Fibroblast of the aortic adventitia (primary cell): ENCODE measurements at places on chromosomes 6 and 20. TPM values are rescaled to one million over a fixed set of nuclear protein-coding genes. Genes with fewer than 3 reads are reported as not detected.
A peak's percentile ranks its signal among the peaks of the same experiment; 100 is the strongest.

DNA sequence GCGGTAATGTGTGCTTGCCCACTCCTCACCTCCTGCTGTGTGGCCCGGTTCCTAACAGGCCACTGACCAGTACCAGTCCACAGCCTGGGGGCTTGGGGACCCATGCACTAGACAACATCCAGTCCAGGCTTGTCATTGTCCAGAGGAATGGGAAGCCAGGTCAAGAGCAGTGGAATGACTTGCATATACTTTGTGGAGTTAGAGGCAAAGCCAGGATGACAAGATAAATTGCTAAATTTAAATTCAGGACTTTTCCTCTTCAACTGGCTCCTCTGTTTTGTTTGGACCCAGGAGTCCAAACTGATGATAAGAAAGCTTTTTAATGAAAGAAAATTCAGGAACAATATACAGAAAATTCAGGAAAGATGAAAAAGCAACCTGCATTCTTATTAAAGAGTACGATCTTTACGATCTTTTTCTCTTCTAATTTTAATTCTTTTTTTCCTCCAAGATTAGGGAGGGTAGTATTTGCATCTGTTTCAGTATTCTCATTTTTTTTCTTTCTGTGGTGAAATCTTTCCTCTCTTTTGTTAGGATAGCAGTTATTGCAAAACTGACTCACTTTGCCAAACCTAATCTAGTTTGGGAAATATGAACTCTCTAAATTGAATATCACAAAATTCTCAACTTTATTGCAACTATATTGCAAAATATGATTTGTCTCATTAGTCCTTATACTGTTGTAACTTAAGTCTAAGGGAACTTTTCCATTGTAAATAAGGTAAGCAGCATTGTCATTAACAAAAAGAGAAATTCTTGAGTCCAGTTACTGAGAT is 48.2 kb downstream of the DCBLD1 start:
- DNase-seq = peak; percentile 83

Gene CFAP206
- 0.27 and 0.90 TPM in 2 replicates for total RNA-seq

Gene SLC25A27
- total RNA-seq = 6.2 and 27.3 TPM in 2 replicates

- peak; percentile 14 for DNase-seq
Measured at GRCh38 chr20:5919626-5920544, 30.4 kb downstream of the TRMT6 start.

Gene NRSN1
- total RNA-seq = not detected in 2 replicates

DNA sequence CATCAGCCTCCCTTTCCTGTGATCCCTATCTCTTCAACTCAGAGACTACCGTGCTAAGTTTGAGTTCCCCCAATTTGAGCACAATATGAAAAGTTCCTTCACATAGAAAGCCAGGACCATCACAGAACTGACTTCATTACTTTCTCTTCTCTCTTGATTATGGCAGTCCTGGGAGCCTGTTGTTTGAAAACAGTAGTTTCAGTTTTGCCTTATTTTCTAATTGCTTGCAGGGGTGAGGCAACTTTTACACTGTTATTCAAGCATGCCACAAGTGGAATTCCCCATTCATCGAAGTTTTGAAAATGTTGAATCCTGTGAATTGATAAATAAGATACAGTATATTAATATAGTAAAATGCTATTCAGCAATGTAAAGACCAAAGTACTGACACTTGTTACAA is 569.7 kb upstream of the MARCKS start:
- no peak for DNase-seq

GRCh38 chr20:18056174-18057100 is 1.3 kb downstream of the OVOL2 start:
- DNase-seq = no peak

Gene PHACTR1
- 0.49 and 0.99 TPM in 2 replicates for total RNA-seq

DNA sequence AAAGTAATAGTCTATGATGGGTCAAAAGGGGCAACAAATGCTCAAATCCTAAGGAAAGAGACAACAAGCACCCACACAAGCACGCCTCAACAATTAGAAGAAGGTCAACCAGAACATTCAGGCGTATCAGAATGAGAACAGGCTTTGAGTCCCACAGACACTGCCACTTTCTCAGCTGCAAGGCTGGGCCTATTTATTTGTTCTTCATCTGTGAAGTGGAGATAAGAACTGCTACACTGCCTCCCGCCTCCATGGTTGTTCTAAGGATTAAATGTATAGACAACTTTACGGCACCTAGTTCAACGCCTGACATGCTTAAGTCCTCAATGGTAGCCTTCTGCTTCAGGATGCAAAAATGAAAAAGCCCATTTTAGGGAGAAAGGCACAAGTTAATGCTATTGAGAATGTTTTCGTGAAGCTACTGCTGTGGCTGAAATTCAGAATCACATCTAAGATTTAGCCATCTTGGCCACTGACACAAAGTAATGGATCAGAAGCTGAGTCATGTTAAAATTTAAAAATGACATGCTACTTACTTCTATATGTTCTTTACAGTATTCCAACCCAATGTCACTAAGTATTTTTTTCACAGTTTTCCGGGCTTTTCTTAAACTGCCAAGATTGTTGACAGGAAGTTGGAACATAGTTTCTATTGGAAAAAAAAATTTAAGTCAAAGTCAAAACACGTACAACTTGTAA is 27.7 kb downstream of the ADNP start:
- DNase-seq = no peak

Gene TMC2
- not detected in 2 replicates for total RNA-seq

DNA sequence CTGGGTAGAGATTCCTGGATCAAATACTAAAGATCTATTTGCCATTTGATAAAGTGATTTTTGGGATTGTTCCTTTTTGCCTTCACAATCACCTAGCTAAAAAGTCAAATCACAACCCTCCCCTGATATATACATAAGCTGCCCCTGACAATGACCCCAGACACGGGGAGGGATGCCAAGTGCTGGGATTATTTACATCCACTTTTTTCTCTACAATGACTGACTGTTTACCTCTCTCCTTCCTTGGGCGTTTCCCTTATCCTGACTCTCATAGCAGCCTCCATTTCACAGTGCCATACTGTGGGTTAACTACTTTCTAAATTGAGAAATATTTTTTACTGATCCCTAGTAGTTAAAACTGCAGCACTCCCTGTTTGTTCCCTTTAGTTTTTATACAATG is 150.8 kb upstream of the TMEM170B start:
- no peak for DNase-seq

Gene CST5
- total RNA-seq = not detected in 2 replicates

Gene ZSCAN16
- 2.9 and 4.2 TPM in 2 replicates for total RNA-seq

GRCh38 chr6:112227992-112228391 is 26.4 kb downstream of the LAMA4 start:
- DNase-seq = no peak

GRCh38 chr6:155155787-155156447 is 107.9 kb upstream of the CLDN20 start:
- DNase-seq = no peak

DNA sequence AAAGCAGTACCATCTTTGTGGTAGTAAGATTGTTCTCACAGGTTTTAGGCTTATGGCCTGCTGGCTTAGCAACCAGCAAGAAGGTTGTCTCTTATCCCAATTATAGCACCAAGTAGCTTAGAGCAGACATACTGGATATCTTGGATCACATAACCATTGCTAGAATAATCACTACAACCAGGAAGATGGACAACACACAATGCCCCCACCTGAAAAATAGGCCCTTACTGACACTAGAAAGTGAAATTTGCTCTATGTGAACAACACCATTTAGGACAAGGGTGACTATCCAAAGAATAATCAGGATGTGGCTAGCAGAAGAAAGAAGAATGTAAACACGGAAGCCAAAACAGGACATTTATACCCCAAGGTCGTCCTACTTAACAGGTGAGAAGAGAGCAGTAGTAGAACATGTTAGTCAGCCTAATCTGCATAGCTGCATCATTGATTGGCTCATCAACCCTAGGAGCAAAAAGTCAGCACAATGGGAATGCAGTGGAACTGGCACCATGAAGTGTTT is 172.7 kb upstream of the MARCKS start:
- no peak for DNase-seq
